ENCODE measurements at places on chromosomes 6 and 20.

DNA sequence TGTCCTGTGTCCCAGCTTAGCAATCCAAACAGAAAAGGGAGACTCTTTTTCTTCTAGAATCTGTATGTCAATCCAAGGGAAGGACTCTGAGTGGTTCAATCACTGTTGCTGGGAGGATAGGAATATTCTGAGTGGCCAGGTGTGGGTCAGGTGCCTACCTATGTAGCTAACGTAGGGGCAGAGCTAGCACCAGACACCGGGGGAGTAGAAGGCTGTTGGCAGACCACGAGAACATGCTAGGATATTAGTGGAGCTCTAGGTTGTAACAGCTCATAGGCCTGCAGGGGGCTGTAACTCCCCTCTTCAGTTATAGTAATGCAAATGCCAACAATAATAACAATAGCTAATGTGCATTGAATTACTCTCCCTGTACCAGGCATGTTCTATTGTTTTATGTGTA lies 39.8 kb upstream of the EPB41L1 start:
- DNase-seq: no peak

DNA sequence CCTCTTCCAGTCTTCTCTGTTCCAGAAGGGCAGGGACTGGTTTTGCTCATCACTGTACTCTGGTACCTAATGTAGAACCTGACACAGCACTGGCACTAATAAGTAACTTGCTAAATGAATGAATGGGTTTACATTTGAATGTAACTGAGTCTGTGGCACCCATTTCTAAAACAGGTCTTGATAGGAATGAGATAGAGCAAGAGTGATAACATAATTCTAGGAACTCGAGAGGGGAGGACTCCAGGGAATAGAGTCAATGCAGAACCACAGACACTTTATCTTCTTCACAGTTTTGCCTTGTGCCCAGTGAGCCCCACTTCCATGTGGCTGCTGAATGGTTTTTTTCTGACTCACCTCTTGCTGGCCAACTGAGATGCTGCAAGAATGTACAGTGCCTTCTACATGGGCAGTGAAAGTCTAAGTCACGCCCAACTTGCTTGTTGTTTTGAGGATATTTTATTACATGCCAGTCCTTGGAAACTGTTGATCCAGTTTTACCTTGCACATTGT lies 61.1 kb downstream of the TBC1D7 start:
- DNase-seq: no peak

DNA sequence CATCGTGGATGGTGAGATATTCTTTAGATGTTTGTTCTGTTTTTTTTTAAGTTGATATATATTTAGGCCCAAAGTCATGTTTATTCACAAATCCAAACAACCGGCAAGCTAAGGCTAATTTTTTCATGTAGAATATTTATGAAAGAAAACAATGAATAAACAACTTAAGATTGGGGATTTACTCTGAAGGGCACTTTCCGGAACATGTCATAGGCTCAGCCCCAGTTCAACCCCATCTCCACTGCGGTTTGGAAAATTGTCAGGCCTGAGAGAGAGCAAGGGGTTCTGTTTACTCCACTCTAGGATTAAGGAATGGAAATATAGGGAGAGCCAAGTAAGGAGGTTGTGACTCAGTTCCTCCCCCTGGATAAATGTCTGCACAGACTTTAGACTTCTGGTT lies 18.3 kb downstream of the RPS6KA2 start:
- no peak for DNase-seq

DNA sequence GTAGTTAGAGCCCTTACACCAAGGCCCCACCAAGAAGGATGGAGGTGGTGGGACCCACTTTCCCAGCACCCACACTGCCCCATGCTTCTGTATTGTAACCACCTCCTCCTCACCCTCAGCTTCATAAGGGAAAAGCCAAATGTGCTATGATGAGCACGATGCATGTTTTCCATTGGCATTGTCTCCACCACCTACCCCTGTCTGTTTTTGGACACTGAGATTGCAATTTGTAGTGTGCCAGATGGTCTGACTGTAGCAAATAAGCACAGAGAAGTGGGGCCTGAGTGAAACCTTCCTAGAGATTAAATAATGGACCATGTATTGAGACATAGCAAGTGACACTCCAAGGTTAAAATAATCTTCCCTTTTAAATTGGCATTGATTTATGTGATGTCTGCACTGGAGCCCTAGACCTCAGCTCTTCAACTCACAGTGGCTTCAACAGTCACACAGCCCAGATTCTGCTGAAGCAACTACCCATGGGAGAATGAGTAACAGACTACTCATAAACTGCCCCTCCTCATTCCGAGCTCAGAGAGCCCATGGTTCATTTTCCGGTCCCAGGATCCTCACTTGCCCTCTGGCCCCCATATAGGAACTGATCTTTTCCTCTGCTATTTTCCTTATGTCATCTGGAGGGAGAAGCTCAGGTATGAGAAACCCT lies 177.9 kb downstream of the COL9A1 start:
- peak; percentile 18 for DNase-seq

- DNase-seq: no peak
These were observed 193.8 kb downstream of the FARS2 start for GRCh38 chr6:5455142-5455541.

GRCh38 chr6:10531503-10531902 lies 10.4 kb downstream of the GCNT2 start:
- no peak for DNase-seq

DNA sequence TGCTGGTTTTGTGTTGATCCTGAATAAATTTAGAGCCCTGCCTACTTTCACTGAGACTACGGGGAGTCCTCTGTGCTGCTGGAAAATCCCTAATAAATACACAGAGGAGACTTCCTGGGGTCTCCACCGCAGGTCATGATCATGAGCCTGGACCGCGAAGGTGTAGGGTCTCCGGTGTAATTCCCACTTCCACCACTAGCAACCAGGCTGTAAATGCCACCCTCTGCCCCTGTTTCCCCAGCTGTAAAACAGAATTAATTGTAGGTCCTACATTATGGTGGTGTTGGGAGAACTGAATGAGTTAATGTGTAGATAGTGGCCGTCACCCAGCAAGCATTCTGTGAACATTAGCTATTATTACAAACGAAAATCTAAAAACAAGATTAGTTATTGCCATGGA lies 191.6 kb upstream of the THBS2 start:
- no peak for DNase-seq

GRCh38 chr20:52621401-52621800 lies 350.8 kb upstream of the TSHZ2 start:
- no peak for DNase-seq

DNA sequence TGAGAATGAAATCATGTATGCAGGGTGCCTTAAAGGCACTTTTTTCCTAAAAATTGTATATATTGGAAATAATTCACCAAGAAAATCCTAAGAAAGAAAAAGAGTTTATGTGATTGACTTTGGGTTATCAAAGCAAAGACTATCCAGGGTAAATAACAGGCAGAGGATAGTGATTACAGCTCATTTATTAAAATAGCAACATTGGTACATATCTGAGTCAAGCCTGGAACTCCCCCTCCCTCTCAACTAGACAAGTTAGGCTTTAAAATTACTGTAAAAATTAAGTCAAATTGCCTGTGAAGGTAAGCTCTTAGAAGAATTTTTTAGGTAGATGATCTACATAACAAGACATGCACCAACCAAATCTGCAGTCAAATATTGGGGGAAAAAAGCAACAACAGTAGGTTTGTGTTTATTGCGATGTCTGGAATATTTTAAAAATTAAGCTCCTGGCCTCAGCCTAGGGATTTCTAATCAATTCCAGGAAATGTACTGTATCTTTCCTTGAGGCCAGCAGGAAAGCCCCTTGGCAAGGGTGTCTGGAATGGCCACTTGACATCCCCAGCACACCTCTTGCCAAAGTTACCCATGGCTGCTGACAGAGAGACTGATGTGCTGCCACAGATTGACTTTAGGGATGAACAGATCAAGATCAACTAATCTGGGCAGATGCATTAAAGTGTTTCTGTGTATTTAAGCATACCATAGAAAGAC lies 31.2 kb upstream of the HBS1L start:
- no peak for DNase-seq

GRCh38 chr6:166849749-166850183 lies 106.6 kb downstream of the RNASET2 start:
- no peak for DNase-seq

DNA sequence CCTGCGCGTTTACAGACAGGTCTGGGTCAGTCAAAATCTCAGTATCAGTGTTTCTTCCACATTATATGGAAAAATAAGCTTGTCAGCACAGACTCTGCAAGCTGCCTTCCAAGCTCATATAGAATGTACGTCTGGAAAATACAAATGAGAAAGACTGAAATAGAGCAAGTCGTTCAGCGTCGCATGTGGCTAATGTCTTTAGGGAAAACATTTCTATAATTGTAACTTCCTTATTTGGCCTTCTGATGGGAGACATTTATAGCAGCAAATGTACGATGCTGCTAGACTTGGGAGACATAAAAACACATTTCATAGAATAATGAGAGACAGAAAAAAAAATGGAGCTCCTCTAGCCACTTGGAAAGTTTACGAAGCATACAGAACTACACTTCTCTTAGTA lies 122.2 kb downstream of the KIF16B start:
- DNase-seq: no peak

DNA sequence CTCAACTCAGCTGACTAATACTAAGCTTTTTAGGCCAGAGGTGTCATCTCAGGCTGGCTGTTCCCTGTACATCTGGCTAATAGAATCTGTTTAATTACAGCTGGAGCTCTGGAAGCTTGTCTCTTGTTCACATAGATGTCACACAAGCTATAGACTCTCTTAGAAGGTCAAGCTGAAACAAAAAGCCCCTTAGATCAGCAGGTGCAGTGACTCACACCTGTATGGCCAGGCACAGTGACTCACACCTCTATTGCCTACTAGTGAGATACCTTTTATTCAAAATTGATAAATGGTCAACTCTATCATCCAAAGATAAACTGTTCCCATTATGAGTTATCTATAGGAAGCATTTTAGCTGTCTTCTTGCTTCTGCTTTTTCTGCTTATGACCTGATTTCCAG lies 29.9 kb upstream of the MTHFD1L start:
- DNase-seq: no peak

GRCh38 chr6:30533460-30534294 lies 22.6 kb downstream of the GNL1 start:
- DNase-seq: no peak

DNA sequence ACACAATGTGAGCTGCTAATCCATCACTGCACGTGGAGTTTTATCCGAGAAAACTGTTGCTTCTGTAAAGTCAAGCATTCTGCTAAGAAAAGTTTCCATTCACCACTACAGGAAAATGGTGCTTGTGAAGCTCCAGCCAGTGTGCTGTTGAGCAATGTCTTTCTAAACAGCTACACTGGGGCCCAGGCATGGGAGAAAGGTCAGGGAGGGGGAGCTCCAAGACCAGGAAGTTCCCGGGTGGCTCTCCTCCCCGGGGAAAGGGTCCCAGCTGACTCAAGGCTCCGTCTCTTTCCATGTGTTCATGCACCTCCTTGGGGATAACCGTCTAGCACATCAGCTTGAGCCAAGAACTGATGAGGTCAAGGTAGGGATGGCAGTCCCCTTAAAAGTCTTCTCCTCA lies 20.5 kb downstream of the RPP40 start:
- DNase-seq: no peak

DNA sequence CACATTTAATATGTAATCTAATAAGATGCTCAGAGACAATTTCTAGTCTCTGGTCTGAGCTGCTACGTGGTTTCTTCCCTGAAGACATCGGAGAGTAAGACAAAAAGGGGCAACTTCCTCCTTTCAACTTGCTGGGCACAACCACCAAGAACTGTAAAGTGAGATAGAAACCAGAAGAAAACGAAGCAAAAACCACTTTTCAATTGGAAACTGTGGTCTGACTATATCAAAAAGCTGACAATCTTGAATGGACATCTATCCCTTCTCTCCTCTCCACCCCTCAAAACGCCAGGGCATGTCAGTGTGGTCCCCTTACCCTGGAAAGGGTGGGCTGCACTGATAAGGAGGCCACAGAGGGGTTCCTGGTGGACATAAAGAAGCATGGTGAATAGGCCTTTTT lies 269.1 kb downstream of the CD83 start:
- no peak for DNase-seq

- peak; percentile 2 for DNase-seq
These were observed 822 bp downstream of the ELOVL4 start for GRCh38 chr6:79946272-79947190.

DNA sequence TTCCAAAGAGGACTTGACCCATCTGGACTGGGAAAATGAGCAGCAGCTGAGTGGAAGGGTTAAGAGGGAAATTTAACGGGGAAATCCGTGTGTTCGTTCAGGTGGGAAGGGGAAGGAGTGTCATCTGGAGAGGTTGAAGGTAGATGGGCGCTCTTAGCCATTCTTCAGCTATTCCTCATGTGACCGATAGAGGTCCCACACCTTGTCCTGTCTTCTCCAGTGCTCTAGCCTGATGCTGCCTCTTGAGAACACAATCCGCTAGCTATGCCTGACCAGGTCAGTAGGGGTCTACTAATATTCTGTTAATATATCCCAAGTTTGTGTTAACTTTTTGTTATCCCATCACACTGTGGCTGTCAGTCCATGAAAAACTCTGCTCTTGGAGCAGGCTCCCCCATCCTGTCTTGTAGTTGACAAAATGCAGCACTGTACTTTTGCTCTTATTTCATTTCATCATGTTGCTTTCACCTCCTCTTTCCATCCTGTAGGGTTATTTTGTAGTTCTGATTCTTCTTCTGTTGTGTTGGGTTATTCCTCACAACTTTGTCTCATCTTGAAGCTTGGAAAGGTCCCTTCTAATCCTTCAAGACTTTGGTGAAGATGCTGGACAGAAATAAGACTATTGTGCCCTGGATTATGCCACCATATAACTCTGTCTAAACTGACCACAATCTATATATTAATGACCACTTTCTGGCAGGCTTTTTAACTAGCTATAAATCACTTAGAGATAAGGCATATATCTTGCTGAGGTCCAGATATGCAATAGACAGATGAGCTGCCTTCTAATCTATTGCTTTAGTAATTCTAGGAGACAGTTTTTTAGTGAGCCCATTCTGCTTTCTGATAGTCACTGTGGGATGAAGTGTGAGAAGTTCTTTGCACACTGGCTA lies 123.4 kb upstream of the SUPT3H start:
- no peak for DNase-seq

GRCh38 chr6:89787660-89788328 lies 31.8 kb downstream of the MDN1 start:
- DNase-seq: no peak
